IPS DF 6.9 (cell line): ENCODE measurements at places on chromosomes 4 and X.

- no peaks in the 10 kb centered on the region for H3K36me3 ChIP-seq
- H3K4me1 ChIP-seq = no peaks in the 10 kb centered on the region
- DNase-seq = no peak
- no peak overlapping the region for H3K27ac ChIP-seq
- no peaks in the 10 kb centered on the region for H3K27me3 ChIP-seq
- no peak overlapping the region for H3K4me3 ChIP-seq
These were observed 73.1 kb upstream of the CCDC160 start for GRCh38 chrX:134163836-134164235.

DNA sequence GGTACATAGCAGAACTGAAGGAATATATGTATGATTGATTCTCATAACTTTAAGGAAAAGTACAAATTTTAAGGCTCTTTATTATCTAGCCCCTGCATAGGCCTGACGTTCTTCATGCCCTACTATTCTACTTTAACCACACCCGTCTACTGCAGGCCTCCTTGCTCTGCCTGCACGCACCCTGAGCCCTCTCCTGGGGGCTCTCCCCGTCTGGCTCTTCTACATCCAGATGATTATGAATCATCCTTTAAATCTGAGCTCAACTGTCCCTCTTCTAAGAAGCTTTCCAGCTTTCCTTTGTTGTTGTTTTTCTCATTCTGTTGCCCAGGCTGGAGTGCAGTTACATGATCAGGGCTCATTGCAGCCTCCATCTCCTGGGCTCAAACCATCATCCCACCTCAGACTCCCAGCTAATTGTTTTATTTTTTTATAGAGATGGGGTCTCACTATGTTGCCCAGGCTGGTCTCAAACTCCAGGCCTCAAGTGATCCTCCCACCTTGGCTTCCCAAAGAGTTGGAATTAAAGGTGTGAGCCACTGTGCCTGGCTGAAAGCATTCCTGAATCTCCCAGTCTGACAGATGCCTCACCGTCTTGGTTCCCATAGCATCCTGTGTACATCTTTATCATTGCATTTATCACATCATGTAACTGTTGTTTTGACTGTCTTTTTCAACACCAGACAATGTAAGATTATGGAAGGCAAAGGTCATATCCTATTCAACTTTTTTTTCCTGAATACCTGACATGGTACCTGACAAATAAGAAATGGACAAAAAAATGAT is 89.2 kb downstream of the WDFY3 start:
- H3K27ac ChIP-seq = no peak overlapping the region
- H3K36me3 ChIP-seq = no peaks in the 10 kb centered on the region
- no peaks in the 10 kb centered on the region for H3K4me1 ChIP-seq
- DNase-seq = no peak

DNA sequence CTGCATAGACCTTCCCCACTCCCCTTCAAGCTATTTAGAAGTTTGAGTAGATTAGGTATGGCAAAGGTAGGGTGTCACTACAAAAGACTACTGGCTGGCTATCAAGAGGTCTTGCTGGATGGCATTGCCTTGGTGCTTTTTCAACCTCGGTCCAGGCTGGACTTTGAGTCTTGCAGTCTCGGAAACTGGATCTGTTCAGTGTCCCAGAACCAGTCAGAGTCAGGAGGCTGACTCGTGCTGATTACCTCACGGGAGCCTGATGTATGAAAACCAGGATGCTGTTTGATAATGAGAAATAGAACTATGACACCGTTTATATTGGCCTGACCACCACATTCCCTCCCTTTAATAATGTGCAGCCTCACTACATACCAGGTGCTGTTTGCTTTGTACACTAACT is 2.7 kb upstream of the PHKA1 start:
- no peak for DNase-seq
- H3K4me1 ChIP-seq = no peaks in the 10 kb centered on the region

GRCh38 chr4:24770667-24771066 is 24.7 kb upstream of the SOD3 start:
- H3K4me1 ChIP-seq = no peaks in the 10 kb centered on the region
- H3K4me3 ChIP-seq = no peak overlapping the region
- H3K27me3 ChIP-seq = no peaks in the 10 kb centered on the region

DNA sequence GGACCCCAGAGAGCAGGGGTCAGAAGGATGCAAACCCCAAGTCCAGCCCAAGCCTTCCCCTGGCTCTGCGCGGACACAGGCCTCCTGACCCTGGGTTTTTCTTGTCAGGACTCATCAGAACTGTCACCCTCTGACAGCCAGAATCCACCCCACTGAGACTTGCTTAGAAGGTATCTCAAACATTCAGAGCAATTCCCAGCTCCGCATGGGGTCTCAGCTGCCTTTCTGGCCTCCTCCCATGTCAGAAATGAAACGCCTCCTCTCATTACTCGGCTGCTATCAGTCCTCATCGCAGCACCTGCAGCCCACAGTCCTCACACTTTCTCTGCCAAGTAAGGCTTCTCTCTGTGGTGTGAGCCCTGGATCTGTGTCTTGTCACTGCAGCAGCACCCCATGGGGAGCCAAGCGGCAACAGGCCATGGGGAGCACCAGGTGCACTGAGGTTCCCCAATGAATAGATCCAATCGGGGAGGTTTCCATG is 97.8 kb downstream of the WFS1 start:
- H3K36me3 ChIP-seq = no peaks in the 10 kb centered on the region
- H3K4me3 ChIP-seq = no peak overlapping the region
- no peak for DNase-seq
- H3K27ac ChIP-seq = no peak overlapping the region
- no peaks in the 10 kb centered on the region for H3K27me3 ChIP-seq

GRCh38 chr4:3848323-3848722 is 82.1 kb downstream of the ADRA2C start:
- no peaks in the 10 kb centered on the region for H3K27me3 ChIP-seq
- H3K4me3 ChIP-seq = no peak overlapping the region
- no peak for DNase-seq

DNA sequence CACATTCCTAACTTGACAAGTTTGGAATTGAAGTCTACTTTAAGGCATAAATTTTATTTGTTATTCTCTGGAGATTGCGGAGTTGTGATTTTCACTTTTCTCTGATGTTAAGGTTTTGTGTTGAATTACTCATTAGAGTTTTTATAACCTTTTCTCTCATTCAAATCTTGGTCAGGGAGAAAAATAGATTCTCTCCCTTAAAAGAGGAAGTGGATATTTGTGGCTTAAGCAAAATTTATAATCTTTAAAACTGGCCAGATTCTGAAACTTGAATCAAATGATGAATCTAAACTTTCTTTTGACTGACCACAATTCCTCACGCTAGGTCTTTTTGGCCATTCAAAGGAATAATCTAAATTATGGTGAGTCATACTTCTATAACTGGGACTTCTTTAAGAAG is 361.4 kb downstream of the TEX13C start:
- no peak for DNase-seq
- no peaks in the 10 kb centered on the region for H3K4me1 ChIP-seq
- no peaks in the 10 kb centered on the region for H3K36me3 ChIP-seq
- H3K27ac ChIP-seq = no peak overlapping the region
- no peak overlapping the region for H3K4me3 ChIP-seq
- no peaks in the 10 kb centered on the region for H3K27me3 ChIP-seq

DNA sequence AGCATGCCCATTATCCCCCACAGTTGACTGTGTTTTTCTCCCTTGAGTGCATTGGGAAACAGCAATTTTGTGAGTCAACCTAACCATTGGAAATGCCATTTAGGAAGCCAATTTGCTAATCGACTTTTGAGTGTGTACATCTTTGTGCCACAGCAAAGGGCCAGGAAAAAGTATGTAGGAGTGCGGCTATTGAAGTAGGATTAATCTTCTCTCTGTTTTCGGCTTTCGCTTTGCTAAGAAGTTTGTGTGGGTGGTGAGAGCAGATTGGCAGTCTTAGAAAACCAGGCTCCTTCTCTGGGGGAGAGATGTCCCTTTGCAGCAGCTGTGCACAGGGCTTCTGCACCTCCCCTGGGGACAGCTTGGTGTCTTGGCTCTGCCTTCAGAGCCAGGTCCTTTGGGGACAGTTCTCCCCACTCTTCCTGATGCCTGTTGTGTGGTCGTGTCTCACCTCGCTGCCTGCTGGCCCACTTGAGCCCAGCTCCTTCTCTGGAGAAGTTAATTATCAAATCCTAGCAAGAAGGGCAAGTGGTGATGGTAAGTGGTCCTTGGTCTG is 74.5 kb downstream of the GEMIN8 start:
- no peaks in the 10 kb centered on the region for H3K4me1 ChIP-seq
- no peak for DNase-seq
- H3K27me3 ChIP-seq = no peaks in the 10 kb centered on the region
- H3K36me3 ChIP-seq = no peaks in the 10 kb centered on the region

DNA sequence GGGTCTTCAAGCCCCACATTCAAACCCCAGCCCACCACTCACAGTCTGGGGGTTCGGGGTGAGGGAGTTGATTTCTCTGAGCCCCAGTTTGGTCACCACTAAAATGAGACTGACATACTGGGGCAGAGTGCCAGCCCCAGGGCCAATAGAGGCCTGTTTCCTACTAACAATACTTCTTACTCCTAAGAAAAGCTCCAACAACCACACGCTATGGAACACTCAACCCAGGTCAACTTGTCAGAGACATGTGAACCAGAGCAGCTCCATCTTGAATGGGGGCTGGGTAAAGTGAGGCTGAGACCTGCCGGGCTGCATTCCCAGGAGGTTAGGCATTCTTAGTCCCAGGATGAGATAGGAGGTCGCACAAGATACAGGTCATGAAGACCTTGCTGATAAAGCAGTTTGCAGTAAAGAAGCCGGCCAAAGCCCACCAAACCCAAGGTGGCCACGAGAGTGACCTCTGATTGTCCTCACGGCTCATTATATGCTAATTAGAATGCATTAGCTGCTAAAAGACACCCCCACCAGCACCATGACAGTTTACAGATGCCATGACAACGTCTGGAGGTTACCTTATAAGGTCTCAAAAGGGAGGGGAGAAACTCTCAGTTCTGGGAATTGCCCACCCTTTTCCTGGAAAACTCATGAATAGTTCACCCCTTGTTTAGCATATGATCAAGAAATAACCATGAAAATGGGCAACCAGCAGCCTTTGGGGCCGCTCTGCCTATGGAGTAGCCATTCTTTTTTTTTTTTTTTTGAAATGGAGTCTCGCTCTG is 26.6 kb upstream of the HTRA3 start:
- H3K4me3 ChIP-seq = no peak overlapping the region
- peaks cover 2% of the 10 kb centered on the region; the same call in 1 of the 2 replicates for H3K4me1 ChIP-seq
- no peaks in the 10 kb centered on the region for H3K27me3 ChIP-seq

DNA sequence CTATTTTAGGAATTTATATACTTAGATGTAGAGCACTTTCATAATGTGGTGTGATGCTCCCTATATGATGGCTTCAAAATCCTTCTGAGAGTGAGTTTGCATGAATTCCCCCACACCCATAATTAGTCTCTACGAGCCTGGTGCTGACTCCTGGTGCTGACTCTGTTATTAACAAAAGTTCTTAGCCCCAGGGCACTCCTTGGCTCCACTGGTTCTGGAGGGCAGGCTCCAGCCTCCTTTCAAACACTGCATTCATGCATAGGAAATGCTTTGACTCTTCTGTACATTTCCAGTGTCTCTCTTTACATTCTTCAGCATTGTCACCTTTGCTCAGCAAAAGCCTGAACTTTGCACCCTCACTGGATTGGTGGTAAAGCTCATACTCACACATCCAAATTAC is 64.0 kb downstream of the LNX1 start:
- DNase-seq = no peak
- H3K27ac ChIP-seq = no peak overlapping the region
- no peaks in the 10 kb centered on the region for H3K27me3 ChIP-seq
- no peak overlapping the region for H3K4me3 ChIP-seq
- H3K36me3 ChIP-seq = no peaks in the 10 kb centered on the region
- H3K4me1 ChIP-seq = peaks cover 4% of the 10 kb centered on the region

GRCh38 chr4:26458157-26458561 is 32.1 kb downstream of the CCKAR start:
- no peak overlapping the region for H3K4me3 ChIP-seq
- no peaks in the 10 kb centered on the region for H3K4me1 ChIP-seq
- H3K27me3 ChIP-seq = no peaks in the 10 kb centered on the region
- H3K36me3 ChIP-seq = no peaks in the 10 kb centered on the region
- no peak for DNase-seq

GRCh38 chrX:131521824-131522223 is 22.1 kb upstream of the OR13H1 start:
- H3K4me1 ChIP-seq = no peaks in the 10 kb centered on the region
- no peaks in the 10 kb centered on the region for H3K27me3 ChIP-seq
- H3K4me3 ChIP-seq = no peak overlapping the region
- no peaks in the 10 kb centered on the region for H3K36me3 ChIP-seq
- DNase-seq = no peak
- H3K27ac ChIP-seq = no peak overlapping the region

DNA sequence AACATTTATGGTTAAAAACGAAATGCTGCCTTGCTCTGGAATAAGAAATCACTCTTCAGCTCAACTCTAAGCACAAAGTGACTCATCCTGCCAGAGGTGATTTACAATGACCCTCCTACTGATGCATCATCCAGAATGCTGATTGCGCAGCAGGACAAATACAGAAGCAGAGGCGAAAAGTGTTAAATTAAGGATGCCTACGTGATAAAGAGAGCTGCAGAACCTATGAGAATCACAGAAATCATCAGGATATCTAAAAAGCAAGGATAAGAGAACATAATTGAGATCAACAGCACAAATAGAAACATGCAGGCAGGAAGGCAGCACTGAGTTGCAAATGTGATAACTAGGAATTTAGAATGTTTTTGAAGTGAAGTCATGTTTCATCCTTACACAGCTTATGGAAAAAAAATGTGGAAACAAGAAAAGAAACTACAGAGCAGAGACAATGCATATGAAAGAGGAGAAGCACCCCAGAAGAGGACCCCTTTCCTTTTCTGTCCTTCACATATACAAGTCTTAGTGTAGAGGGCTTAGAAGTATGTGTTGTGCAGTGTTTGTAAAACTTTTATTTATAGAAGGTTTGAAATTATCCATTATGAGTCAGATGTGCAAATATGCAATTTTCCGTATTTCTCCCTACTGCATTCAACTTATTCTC is 188.4 kb downstream of the SLC7A11 start:
- H3K27ac ChIP-seq = no peak overlapping the region
- no peak overlapping the region for H3K4me3 ChIP-seq
- DNase-seq = no peak
- no peaks in the 10 kb centered on the region for H3K36me3 ChIP-seq

GRCh38 chr4:15370296-15370695 is 57.5 kb upstream of the C1QTNF7 start:
- DNase-seq = no peak
- H3K4me3 ChIP-seq = no peak overlapping the region
- no peak overlapping the region for H3K27ac ChIP-seq
- no peaks in the 10 kb centered on the region for H3K27me3 ChIP-seq
- H3K4me1 ChIP-seq = no peaks in the 10 kb centered on the region
- H3K36me3 ChIP-seq = no peaks in the 10 kb centered on the region
